Right renal cortex interstitium (tissue), 3 donors: ENCODE measurements at places on chromosomes 2 and 18.
A peak's percentile ranks its signal among the peaks of the same experiment; 100 is the strongest.

DNA sequence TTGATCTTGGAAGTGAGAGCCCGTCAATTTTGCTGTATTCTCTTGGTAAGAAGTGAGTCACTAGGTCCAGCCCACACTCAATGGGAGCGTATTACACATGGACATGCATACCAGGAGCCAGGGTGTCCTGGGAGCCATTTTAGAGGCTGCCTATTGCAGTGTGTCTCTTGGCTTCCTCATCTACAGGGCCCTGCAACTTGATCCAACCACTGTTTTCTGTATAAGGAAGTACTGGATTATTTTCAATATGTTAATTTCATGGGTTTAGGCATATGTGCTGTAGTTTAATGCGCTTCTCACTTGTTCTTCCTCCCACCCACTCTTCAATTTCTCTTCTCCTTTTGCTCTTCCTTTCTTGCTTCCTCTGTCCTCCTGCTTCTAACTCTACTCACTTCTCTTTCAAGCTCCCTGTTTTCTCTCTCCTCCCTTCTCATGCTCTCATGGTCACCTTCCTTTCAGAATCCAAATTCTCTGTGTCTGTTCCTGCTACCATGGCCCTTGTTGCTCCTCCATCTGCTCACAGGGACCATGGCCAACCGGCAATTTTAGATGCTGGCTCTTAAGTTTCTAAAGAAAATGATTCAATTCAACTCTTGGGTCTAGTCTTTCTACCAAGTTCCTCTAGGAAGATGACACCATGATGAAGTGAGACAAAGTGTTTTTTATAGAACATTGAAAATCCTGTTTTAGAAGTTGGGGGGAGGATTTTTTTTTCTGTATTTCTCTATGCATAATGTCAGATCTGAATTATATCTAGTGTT lies 152.0 kb upstream of the ZEB2 start:
- no peak for DNase-seq

GRCh38 chr18:44742718-44743311 lies 62.1 kb downstream of the SETBP1 start:
- no peak for DNase-seq

DNA sequence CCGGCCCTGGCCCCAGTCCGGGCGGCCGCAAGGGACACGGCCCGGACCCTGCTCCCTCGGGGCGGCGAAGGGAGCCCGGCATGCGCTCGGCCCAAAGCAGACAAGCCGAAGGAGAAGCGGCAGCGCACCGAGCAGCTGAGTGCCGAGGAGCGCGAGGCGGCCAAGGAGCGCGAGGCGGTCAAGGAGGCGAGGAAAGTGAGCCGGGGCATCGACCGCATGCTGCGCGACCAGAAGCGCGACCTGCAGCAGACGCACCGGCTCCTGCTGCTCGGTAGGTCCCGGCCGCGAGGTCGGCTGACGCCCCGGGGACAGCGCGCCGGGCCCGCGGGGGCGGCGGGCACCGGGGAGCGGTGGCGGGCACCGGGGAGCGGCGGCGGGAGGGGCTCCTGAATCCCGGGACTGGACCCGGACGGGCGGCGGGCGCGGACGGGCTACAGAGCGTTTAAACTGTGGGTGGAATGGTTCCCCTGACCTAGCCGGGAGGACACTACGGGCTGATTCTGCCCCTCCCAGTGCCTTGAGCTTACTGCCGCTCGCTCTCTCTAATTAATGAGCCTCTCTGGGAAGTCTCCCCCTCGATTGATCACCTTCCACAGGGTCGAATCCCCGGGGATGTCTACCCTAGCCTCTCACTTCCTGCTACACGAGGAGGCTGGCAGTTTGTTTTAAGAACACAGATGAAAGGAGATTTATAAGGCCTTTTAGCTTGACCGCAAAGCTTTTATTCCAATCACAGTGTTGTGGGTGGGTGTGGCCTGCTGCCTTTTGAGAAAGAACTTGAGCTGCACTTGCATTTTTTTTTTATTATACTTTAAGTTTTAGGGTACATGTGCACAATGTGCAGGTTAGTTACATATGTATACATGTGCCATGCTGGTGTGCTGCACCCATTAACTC lies 853 bp downstream of the GNAL start:
- no peak for DNase-seq

- DNase-seq = no peak
Observed at GRCh38 chr18:49175476-49175875, 224.7 kb upstream of the SMAD7 start.

- DNase-seq = no peak
Observed at GRCh38 chr2:223930103-223930976, 14.8 kb downstream of the WDFY1 start.

DNA sequence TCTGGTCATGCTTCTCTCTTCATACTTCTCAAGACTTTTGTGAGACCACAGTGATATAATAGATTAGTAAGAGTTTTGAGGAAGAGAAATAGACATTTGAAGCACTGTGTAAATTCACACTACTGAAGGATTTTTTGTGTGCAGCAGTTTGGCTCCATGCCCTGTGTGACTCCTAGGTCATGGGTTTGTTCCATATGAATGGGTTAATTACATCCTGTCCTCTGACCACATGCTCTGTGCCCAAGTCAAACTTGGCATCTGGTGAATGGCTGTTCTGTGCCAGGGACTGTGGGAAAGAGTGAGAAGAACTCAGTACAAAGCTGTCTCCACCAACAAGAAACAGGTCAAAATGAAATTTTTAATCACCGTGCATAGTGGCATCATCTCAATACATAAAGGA lies 304.0 kb downstream of the LNPK start:
- no peak for DNase-seq

DNA sequence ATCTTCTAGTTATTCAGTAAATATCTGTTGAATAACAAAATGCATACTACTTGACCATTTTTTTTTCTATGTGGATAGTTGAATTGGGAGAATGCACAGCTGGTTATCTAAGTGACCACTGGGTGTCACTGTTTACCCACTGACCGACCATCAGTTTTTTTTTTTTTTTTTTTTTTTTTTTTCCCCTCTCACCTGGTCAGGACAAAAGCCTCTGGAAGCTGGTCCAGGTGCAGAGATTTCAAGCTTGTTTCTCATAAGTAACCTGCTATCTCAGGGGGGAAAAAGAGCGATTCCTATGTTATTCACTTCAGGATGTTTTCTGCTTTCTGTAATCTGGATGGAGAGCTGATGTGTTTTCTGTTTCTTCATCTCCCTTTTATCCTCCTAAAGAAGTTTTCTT lies 256.0 kb downstream of the DCDC2C start:
- DNase-seq = peak; percentile 45

GRCh38 chr2:177396703-177397460 lies 4.3 kb downstream of the AGPS start:
- DNase-seq = no peak

- DNase-seq = no peak
Observed at GRCh38 chr2:207929923-207930322, 95.4 kb downstream of the PLEKHM3 start.

GRCh38 chr2:233447506-233448219 lies 93.4 kb downstream of the DGKD start:
- DNase-seq = no peak

- DNase-seq = no peak
Observed at GRCh38 chr18:3486512-3486911, 36.5 kb downstream of the TGIF1 start.

DNA sequence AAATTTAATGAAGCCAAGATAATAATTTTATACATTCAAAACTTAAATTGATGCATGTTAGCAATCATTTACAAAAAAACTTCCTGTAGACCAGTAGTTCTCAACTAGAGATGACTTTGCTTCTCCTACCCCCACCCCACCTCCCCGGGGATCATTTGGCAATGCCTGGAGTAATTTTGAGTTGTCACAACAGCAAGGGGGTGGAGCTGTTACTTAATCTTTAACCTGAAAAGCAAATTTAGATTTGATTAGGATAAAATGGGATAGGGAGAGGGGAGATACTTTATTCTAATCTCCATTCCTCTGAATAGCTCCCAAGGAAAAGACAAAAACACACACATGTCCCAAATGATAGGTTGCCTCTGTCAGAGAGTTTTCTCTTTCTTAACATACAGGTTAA lies 4.2 kb downstream of the SLC40A1 start:
- DNase-seq = no peak

DNA sequence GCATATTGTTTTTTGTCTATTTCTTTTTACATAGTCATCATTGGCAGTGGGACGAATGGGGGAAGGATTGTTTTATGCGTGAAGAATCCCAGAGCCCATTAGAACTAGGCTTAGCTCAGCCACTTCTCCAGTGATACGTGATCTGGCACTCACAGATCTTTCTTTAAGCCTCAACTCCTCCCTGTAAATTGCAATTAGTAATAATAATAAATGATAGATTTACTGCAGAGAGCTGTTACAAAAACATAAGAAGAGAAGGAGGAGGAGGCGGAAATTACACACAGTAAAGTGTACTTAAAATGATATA lies 629.3 kb downstream of the NRXN1 start:
- DNase-seq = no peak

- DNase-seq = no peak
Observed at GRCh38 chr2:19256121-19256601, 102.3 kb downstream of the OSR1 start.

DNA sequence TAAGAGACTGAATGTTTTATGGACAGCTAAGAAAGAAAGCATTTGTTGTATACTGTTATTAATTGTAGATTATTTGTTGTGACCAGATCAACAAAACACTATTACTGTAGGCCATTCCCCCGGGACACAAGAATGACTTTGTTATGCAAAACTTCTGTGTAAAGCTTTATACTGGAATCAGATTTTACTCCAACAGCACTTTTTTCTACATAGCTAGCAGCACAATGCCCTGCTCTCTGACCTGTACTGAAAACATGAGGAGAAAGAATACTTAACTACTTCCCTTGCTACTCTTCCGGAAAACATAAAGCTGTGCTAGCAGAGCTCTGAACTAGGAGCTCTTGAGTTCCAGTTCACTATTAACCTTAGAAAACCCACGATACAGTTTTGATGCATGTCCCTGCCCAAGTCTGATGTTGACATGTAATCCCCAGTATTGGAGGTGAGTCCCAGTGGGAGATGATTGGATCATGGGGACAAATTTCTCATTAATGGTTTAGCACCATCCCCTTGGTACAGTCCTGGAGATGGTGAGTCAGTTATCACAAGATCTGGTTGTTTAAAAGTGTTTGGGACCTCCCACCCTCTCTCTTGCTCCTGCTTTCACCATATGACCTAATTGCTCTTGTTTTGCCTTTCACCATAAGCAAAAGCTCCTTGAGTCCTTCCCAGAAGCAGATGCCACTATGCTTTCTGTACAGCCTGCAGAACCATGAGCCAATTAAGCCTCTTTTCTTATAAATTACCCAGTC lies 601.1 kb upstream of the PIK3C3 start:
- DNase-seq = no peak

GRCh38 chr18:45171679-45172191 lies 443.5 kb upstream of the SLC14A2 start:
- DNase-seq = no peak

GRCh38 chr2:190435031-190435670 lies 27.0 kb downstream of the MFSD6 start:
- DNase-seq = no peak

- DNase-seq = no peak
Observed at GRCh38 chr2:71831193-71831577, 316.5 kb downstream of the CYP26B1 start.

GRCh38 chr2:232237464-232237863 lies 141.1 kb upstream of the ALPP start:
- DNase-seq = no peak

GRCh38 chr2:158921599-158922408 lies 46.6 kb upstream of the TANC1 start:
- DNase-seq = no peak

DNA sequence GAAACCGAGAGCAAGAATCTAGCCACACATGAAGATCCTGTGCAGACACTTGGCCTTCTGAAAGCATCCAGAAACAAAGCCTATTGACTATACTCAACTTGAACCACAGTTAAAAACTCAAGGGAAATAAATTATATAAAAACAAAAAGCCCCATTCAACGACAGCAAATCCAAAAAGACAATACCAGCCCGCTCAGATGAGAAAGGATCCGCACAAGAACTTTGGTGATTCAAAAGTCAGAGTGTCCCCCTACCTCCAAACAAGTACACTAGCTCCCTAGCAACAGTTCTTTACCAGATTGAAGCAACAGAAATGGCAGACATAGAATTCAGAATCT lies 163.2 kb downstream of the WDPCP start:
- DNase-seq = no peak

GRCh38 chr2:55962915-55963314 lies 39.3 kb upstream of the EFEMP1 start:
- no peak for DNase-seq

DNA sequence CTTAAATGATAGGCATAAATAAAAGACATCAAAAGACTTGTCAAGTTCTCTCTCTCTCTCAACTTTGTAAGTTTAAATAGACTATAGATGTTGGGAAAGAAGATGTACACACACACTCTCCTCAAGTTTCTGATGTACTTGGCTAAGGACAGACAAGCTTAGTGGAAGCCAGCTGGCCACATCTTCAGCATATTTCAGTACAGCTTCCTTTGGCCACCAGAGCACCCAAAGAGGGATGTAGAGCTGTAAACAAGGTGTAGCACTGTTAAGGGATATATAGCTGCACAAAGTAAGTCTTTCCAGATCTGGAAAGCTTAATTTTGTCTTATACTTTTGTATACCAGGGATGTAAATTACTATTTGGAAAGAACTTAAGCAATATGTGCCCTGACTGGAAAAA lies 64.3 kb upstream of the MSTN start:
- DNase-seq = no peak

DNA sequence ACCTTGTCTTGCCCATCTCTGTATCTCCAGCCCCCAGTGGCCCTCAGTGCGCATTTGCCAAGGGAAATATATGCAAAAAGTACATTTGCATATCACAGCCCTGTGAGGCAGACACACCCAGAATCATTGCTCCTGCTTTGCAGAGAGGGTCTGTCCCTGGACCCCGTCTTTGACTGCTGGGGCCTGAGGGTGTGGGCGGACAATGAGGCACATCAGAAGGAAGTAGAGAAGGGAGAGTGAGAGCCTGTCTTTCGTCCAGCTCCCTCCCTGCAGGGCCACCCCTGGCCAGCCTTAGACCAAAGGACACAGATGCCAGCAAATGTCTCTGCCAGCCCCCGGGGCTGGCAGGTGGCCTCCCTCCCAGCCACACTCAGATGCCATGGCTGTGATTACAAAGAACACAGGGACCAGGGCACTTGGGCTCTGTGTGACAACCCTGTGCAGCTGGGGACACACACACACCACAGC lies 516.2 kb upstream of the MYT1L start:
- no peak for DNase-seq

GRCh38 chr2:3741396-3741795 lies 38.0 kb downstream of the DCDC2C start:
- DNase-seq = no peak
